Activated naive CD4-positive, alpha-beta T cell treated with anti-CD3 and anti-CD28 coated beads for 36 hours (primary cell): ENCODE measurements at places on chromosomes 5 and 9. TPM values are rescaled to one million over a fixed set of nuclear protein-coding genes. Genes with fewer than 3 reads are reported as not detected.

Gene PRLR
- total RNA-seq, result not detected

Gene RELL2
- total RNA-seq, result 21.1 TPM

Gene TMEM174
- not detected for total RNA-seq

Gene TAS2R1
- total RNA-seq, result not detected

Gene GAS1
- total RNA-seq, result 0.24 TPM

Gene RANBP17
- total RNA-seq, result not detected

Gene PCDHGA5
- not detected for total RNA-seq

Gene KCNMB1
- total RNA-seq, result not detected

Gene SLC12A2
- total RNA-seq, result 6.8 TPM

Gene DMRT1
- total RNA-seq, result not detected

Gene TMEM167A
- 64.4 TPM for total RNA-seq

Gene IFNK
- 0.24 TPM for total RNA-seq

Gene PIP5KL1
- 1.1 TPM for total RNA-seq

Gene FRMD3
- not detected for total RNA-seq

Gene CLIC3
- not detected for total RNA-seq

Gene CSF2
- total RNA-seq, result not detected

Gene MARCHF11
- total RNA-seq, result not detected

Gene DNAJC18
- 18.8 TPM for total RNA-seq

Gene CHSY3
- not detected for total RNA-seq

Gene SLC25A2
- total RNA-seq, result not detected

Gene FGF1
- total RNA-seq, result not detected

Gene PCDHAC1
- total RNA-seq, result not detected

Gene OTP
- not detected for total RNA-seq

Gene HRH2
- 10.0 TPM for total RNA-seq

Gene CTXN3
- not detected for total RNA-seq

Gene BAG1
- 40.5 TPM for total RNA-seq

Gene ANXA2R
- 6.0 TPM for total RNA-seq

Gene GPR21
- total RNA-seq, result 0.32 TPM

Gene PRR16
- not detected for total RNA-seq

Gene SEMA6A
- total RNA-seq, result 0.10 TPM

Gene ABLIM3
- not detected for total RNA-seq

Gene WASHC1
- 20.6 TPM for total RNA-seq

Gene SLC31A2
- total RNA-seq, result 1.7 TPM

Gene ARSB
- 7.1 TPM for total RNA-seq

Gene OGN
- total RNA-seq, result not detected

Gene OBP2B
- total RNA-seq, result not detected

Gene TICAM2
- 0.72 TPM for total RNA-seq

Gene SHC3
- total RNA-seq, result not detected

Gene PDGFRB
- total RNA-seq, result 0.14 TPM

Gene GABBR2
- not detected for total RNA-seq

Gene FAM78A
- total RNA-seq, result 24.7 TPM

Gene PCDHGB5
- 0.12 TPM for total RNA-seq

Gene AQP3
- total RNA-seq, result 7.2 TPM

Gene LRSAM1
- total RNA-seq, result 8.8 TPM

Gene CCNI2
- total RNA-seq, result 2.5 TPM

Gene FAM221B
- not detected for total RNA-seq

Gene MCC
- total RNA-seq, result 0.81 TPM

Gene PLPP7
- total RNA-seq, result 0.26 TPM
